ENCODE measurements at places on chromosomes 6 and 20.

DNA sequence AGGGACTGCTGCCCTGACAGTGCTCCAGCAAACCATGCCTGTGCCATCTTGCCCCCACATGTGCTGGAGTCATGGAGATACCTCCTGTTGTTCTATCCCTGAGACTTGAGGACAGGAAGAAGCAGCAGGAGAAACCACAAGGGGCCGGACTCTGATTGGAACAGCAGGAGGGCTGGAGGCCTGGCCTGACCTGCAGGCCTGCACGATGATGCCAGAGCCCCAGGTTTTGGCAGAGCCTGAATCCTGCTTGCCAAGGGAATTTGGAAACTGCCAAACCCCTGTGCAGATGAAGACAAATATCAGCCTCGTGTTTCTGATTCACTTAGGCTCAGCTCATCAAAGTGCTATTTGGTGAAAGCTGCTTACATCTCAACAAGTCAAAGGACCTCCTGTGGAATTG is 177.6 kb downstream of the MAFB start:
- no peak for DNase-seq

DNA sequence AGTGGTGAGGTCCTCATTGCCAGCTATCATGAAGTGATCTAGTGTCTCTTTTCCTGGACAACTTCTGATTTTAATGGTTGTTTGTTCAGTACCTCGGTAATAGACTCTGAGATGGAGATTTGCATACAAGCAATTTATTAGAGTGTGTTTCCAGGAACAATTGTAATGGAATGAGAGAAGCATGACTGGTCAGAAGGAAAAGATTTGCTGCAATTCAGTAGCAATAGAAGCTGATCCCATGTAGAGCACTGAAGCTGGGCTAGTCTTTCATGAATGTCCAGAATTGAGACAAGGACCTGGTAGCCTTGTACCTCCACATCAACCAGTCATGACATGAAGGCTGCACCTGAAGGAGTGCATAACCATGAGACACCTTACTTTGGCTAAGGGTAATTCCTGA is 526.5 kb downstream of the NKAIN2 start:
- DNase-seq: no peak

- no peak for DNase-seq
Observed at GRCh38 chr20:24651171-24651975, 181.9 kb downstream of the SYNDIG1 start.

GRCh38 chr6:89221971-89222711 is 5.0 kb upstream of the GABRR1 start:
- no peak for DNase-seq

GRCh38 chr6:43773050-43773979 is 3.3 kb downstream of the VEGFA start:
- peak; percentile 72 for DNase-seq

DNA sequence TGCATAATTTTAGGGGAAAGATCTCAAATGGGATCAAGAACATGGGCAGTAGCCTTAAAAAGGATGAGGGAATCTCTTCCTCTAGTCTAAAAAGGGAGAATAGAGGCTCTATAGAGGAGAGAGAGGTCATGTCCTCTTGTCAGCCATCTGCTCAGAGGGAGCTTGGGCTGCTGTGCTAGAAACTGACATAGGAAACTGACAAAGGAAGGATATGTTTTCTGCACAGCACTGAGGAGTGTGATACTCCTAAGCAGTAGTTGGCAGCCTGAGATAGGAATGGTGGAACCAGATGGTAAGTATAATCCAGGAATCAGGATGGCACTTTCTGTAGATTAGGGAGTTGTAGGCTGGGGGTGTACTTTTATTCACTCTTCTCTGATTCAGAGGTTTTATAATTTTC is 59.2 kb downstream of the PTPRA start:
- no peak for DNase-seq

GRCh38 chr20:42093542-42094440 is 475.6 kb upstream of the CHD6 start:
- DNase-seq: no peak

DNA sequence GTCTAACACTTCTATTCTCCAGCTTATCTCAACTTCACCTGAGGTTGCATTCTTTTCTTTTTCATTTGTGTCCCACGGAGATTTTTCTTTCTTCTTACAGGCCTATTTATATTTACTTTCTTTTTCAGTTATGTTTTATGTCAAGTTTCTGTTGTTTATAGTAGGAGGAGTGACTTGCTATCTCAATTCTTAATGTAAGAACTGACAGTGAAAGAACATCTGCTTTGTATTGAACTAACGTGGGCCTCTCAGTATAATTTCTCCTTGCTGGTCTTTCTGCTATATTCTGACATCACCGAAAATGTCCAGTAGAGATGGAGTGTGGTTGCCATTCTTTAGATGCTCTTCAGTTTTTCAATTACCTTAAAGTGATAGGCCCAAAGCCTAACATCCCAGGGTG is 521.7 kb downstream of the EPM2A start:
- DNase-seq: no peak

- peak; percentile 83 for DNase-seq
Observed at GRCh38 chr20:46683939-46684750, 5.1 kb downstream of the TP53RK start.

DNA sequence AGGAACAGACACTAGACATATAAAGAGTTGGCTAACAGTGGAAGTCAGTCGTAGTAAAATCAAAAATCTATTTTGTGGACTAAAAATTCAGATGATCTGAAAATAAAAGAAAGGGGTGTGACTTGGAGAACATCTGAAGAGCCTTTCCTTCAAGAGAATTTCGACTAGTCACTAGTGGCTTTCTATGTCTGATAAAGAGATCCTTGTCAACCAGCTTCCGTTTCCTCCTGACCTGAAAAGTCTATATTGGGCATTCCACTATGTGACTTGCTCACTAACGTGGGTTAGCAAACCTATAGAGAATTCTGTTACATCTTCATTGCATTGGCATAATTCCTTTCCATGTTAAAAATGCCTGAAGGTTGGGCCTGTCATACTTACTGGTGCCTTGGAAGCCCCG is 25.9 kb downstream of the TRAF3IP2 start:
- DNase-seq: no peak

- no peak for DNase-seq
Observed at GRCh38 chr20:49361862-49362660, 84.2 kb upstream of the ZNFX1 start.

DNA sequence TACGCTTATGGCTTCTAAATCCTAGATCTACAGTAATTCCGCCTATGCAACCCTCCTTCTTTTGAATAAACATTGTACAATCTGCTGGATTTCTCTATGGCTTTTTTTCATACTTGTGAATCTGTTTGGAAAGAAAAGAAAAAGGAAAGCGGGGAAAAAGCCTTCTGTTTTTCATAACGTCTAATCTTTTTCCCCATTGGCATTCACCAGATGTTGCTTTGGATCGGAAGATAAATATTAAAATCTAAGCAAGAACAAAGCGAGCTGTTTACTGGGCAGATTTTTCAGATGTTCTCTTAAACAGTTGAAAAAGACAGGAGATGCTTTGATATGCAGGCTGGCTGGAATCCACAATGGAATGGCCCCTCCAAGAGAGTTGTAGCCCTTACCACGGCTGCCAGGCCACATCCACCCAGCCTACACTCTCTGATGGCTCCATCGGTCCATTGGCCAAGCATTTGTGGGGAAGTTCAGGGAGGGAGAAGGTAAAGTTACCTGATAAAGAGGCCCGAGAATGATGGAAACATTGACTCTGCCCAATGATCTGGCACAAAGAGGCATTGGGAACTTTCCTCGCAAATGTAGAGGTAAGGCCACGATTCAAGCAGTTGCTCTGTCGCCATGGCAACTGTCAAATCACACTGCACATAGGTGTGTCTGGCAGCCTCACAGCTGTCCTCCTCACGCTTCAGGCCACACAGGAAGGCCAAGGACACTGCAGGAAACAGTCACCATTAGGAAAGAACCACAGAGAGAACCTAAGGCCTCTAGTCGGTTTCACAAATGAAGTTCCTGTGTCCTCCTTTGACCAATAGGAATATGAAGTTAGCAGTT is 70.3 kb downstream of the PKHD1 start:
- peak; percentile 67 for DNase-seq

DNA sequence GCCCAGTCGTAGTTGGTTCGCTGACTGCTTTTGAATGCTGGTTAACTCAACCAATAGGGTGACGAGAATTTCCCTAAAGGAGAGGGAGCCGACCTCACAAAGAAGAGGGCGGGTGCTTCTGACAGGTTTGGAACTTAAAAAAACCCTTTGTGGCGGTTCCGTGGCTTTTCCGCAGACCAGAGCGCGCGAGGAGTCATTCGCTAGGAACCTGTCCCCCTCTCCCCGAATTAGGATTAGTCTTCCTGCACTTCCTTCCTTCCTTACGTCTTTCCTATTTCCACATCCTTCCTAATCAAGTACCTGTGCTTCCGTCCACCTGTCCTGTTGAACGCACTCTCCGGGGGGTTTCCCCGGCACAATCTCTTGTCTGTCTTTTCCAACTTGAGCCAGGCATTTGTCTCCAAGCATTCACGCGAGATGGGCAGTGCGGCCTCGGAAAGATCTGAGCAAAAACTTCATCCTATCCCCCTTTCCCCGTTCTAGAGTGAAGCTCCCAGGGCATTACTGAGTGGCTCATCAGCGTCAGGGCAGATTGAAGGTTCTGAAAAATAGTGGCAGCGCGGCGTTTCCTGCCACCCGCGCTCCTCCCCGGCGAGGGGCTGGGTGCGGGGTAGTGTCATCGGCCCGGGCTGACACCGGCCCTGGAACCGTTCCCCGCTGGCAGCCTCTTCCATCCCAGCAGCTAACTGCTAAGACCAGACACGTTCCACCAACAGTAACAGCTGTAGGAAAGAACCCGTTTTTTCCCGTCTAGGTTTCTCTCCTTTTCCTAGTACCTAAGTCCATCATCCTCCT is 1.5 kb upstream of the STXBP5 start:
- peak; percentile 85 for DNase-seq

- DNase-seq: no peak
Observed at GRCh38 chr20:61588411-61589385, 336.6 kb downstream of the CDH4 start.

DNA sequence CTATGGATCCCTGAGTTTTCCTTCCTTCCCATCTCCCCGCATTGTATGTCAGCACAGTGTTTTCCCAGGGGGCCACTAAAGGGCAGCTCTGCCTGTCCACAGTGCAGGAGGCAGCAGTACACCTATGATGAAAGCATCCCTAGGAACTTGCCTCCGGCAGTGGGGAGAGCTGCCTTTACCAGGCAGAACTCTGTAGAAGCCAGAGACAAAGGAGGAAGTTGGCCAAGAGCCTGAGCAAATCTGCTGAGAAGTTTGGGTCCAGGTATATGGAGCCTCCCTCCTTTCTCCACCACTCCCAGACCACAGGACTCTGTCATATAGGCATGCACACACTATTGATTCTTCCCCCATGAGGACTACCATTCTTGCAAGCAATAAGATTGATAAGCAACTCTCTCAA is 282.7 kb downstream of the TBC1D7 start:
- no peak for DNase-seq
